ENCODE measurements at places on chromosomes 4 and X.

DNA sequence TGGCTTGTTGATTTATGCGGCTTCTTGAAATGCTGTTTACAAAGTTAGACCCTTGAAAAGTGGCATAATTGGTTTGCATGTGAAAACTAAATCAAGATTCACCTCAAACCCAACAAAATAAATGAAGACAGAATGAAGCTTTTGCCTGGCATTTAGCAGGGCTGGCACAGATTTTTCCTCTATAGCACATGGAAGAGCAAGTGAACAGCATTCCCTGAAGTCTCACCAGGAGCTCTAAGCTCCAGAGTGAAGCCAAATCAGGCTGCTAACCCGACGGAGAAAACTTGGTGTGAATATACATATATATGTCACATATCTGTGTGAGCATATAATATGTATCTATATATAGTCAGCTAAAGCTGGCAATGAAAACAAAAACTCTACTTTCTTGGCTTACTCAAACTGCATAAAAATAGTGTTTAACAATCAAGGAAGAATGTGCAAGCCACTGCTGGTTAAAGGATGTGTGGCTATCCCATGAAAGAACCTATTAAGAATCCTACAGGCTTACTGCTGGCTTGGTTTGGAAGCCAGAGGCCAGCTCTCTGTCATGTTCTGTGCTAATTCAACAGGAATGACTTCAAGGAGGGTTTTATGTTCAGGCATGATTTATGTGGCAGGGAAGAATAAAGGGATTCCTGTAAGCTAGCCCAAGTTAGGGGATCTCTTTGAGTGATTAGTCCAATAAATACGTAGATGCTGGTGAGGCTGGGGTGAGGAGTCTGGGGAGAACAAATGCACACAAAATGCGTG is 69.9 kb downstream of the MFAP3L start:
- no peaks in the 10 kb centered on the region for H3K36me3 ChIP-seq
- H3K4me1 ChIP-seq: no peaks in the 10 kb centered on the region
- H3K4me3 ChIP-seq: no peak overlapping the region
- no peak for DNase-seq
- H3K27ac ChIP-seq: no peak overlapping the region

GRCh38 chr4:37960098-37960497 is at the start of gene PTTG2:
TSS of gene PTTG2 (plus strand) at chr4:37960398. CDS start at chr4:37960435, 37 bp downstream.
- H3K36me3 ChIP-seq: no peaks in the 10 kb centered on the region
- no peaks in the 10 kb centered on the region for H3K27me3 ChIP-seq
- no peaks in the 10 kb centered on the region for H3K4me1 ChIP-seq
- DNase-seq: no peak
- H3K27ac ChIP-seq: no peak within 1 kb of the TSS

DNA sequence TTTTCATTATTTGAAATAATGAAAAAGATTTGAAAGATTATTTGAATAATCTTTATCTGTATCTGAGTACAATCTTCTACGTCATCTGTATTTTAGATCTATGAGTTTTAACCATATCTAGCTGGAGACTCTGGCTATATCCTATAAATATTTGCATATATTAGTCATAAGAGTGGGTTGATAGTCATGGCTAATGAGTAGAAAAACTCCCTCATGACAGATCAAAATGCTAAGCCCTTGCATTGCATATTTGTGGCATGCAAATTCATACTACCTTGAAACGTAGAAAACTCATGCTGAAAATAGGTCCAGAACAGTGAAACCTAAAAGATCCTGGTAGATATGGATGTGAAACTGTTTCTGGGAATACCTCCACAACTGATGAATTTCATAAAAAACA is 291.3 kb downstream of the GALNTL6 start:
- H3K36me3 ChIP-seq: no peaks in the 10 kb centered on the region
- DNase-seq: no peak
- no peaks in the 10 kb centered on the region for H3K4me1 ChIP-seq
- no peak overlapping the region for H3K27ac ChIP-seq

DNA sequence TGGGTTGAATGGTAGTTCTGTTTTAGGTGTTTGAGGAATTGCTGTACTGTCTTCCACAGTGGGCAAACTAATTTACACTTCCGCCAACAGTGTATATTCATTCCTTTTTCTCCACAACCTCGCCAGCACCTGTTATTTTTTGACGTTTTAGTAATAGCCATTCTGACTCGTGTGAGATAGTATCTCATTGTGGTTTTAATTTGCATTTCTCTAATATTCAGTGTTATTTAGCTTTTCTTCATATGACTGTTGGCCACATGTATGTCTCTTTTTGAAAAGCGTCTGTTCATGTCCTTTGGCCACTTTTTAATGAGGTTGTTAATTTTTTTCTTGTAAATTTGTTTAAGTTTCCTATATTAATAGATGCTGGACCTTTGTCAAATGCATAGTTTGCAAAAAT is 26.9 kb upstream of the WDR17 start:
- H3K4me3 ChIP-seq: no peak overlapping the region
- no peak for DNase-seq
- H3K27me3 ChIP-seq: no peaks in the 10 kb centered on the region
- no peaks in the 10 kb centered on the region for H3K36me3 ChIP-seq

DNA sequence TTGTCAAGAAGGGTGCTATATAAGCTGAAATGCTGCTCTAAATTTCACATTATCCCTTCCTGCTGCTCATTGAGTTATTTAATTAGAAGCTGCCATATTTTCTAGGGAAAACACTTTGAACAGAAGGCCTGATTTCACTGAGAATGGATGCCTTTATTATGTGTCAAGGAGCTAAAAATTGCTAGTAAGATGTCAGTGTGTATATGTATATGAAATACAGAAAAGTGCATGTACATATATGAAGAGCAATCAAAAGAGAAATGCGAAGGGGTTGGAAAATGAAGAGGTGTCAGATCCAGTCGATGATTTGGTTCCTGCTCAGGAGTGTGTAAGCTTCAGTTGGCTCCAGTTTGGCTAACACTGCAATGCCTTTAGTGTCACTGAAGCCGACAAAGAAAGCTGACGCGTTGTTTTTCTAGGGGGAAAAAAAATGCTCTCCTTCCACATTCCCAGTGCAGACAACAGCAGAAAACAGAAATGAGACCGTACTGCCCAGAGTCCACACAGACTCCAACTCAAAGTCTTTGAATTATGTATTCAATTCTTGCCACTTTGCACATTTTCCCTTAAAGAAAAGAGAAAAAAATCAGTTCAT is 154.2 kb downstream of the NHS start:
- no peaks in the 10 kb centered on the region for H3K27me3 ChIP-seq
- H3K36me3 ChIP-seq: peaks cover 3% of the 10 kb centered on the region
- peaks cover 9% of the 10 kb centered on the region for H3K4me1 ChIP-seq
- DNase-seq: no peak
- no peak overlapping the region for H3K27ac ChIP-seq
- no peak overlapping the region for H3K4me3 ChIP-seq
